ENCODE measurements at places on chromosomes 3 and 15.

- DNase-seq = no peak
These were observed 38.1 kb downstream of the HOMER2 start for GRCh38 chr15:82914396-82914795.

GRCh38 chr3:61081554-61081953 is 169.7 kb downstream of the FHIT start:
- DNase-seq = no peak

GRCh38 chr3:115626721-115627120 is 3.4 kb downstream of the GAP43 start:
- DNase-seq = no peak

GRCh38 chr15:39508536-39508935 is 72.3 kb upstream of the THBS1 start:
- DNase-seq = no peak

DNA sequence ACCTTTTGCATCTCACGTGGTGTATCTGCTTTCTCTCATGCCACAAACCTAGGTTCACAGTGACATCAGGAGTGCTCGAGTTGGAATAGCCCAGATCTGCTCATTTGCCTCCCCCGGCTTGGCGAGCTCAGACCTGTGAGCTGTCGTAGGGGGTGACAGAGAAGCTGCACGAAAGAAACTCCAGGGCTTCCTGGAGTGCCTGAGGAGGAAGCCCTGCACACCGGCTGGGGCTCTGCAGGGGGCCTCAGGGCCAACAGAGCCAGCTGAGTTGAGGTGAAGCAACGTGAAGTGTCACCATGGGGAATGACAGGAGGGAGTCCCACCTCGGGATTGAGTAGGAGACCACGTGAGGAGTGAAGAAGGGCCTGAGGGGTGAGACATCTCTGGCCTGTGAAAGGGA is 62.5 kb downstream of the RPN1 start:
- no peak for DNase-seq

DNA sequence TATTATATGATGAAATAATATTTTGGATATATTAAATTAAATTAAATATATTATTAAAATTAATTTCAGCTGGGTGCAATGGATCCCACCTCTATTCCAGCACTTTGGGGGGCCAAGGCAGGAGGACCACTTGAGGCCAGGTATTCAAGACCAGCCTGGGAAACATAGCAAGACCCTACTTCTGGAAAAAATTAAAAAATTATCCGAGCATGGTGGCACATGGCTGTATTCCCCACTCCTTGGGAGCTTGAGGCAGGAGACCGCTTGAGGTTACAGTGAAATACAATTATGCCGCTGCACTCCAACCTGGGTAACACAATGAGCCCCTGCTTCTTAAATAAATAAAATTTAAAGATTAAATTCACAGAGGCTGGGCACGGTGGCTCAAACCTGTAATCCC is 61.4 kb downstream of the SH3BP5 start:
- DNase-seq = no peak

- DNase-seq = peak; percentile 90
These were observed 22.1 kb upstream of the POLG start for GRCh38 chr15:89356634-89357298.

DNA sequence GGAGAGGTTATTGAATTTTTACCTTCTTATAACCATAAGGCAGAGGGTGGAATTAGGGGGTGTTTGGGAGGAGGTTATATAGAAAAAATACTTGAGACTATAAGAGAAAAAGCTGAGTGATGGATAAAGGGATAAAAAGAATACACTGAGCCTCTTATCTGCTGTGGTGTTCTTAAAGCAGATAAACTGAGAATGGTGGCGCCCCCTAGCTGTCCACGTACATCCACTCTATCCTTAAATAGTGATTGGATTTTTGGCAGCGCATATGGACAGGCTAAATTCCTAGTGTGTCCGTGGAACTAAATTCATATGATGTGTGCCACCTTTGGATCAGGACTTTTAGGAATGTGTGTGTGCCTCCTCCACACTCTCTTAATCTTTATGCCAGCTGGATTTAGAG is 121.1 kb downstream of the OXSM start:
- no peak for DNase-seq

DNA sequence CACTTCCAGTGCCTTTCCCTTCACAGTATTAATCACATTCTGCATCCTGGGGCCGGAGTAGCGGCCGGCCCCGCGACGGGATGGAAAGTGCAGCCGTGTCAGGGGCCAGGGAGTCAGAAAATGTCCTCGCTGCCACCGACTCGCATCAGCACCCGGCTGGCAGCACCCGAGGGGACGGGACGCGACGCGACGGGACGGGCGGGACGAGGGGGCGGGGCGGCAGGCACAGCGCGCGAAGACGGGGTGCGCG is 353 bp downstream of the ATG3 start:
- DNase-seq = no peak

DNA sequence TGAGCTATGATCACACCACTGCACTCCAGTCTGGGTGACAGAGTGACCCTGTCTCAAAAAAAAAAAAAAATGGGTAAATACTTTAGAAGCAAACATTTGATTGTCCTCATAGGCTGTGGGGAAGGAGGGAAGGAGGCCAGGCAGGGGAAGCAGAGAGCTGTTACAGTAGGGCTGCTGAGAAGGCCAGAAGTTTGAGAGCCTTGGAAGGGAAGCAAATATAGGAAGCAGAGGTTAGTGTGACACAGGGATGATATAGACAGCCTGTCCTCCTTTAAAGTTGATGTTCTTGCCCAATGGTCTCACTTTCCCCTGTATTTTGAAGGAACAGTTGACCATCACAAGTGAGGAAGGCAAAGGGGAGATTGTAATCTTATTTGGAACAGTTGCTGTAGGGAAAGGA is 5.3 kb upstream of the ALPK3 start:
- DNase-seq = no peak

- no peak for DNase-seq
These were observed 44.0 kb upstream of the MAGI1 start for GRCh38 chr3:66082679-66083078.

DNA sequence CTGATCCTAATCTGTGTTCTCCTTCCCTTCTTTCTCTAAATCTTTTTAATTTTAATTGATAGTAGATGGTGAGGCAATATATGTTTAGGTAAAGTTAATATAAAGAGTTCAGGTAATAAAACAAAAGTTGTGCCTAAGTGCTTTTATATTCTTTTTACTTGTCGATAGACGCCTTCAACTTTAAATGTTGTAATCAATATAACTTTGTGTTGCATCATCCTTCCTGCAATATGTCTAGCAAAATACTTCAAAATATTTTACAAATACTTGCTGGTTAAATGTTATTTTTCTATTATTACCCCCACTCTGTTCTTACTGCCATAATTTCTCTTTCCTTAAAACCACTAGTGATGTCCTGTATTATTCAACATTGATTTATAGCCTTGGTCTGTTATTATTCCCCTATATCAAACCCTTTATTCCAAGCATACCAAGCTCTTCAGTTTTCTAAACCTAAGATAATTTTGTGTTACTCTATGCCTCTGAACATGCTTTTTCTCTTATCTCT is 92.4 kb downstream of the NAALADL2 start:
- no peak for DNase-seq

DNA sequence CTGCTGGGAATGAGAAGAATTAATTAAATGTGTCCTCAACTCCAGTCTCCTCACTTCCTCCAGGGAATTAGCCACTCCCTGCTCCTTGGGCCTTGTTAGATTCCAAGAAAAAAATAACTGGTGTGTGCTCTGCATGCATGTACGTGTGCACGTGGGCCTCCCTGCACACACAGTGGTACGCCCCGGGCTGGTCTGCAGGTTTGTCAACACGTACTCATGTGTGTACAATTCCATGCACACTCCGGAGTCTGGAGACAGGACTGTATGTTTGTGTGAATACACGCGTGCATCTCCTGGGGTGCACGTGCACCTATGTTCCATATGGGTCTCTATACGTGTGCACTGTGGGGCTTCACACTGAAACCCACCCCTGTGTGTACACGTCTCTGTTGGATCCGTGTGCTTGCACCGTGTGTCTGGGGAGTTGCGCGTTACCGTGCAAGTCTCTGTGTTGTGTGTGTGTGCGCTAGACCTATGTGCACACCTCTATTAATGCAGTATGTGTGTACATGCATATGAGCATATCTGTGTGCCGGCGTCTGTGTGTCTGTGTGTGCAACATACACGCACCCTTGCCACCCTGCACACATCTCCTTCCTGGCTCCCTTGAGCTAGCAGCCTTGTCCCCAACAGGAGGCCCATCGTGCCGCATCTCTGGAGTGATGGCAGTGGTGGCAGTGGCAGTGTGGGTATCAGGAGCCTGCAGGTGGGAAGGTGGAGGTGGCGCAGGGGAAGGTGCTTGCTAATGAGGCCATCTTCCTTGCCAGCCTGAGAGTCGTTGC is 210.1 kb downstream of the TBC1D2B start:
- DNase-seq = peak; percentile 77

DNA sequence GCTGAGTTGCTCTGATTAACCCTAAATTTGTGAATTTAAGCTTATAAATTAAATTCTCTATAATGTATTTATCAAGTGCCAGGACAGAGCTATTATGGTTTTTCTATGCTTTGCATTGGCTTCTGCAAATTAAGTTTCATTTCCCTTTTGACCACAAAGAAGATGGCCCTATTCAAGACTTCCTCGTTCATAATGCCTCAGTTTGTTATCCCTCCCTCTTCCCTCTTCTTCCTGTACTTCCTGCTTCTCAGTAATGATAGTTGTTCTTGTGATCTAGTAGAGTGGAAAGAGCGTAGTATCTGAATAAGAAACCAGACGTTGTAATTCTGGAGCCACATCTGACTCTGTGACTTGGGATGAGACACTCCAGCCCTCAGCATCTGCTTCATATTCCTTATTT is 118.7 kb downstream of the CACNA1D start:
- no peak for DNase-seq

DNA sequence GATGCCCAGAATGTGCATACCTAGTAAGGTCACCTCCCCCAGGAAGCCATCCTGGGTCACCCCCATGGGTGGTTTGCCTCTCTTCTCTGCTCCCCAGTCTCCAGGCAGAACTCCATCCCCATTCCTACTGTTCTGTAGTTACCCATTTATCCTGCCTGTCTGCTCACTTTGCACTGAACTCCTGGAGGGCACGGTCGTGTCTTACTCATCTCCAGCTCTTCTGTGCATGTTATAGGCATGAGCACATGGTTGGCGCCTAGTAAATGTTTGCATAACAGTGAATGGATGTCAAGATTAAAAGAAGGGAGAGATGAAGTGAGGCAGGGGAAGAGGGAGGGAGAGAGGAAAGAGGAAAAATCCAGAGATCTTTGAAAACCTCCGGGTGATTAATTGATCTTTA is 208.4 kb upstream of the TRIM42 start:
- DNase-seq = no peak

DNA sequence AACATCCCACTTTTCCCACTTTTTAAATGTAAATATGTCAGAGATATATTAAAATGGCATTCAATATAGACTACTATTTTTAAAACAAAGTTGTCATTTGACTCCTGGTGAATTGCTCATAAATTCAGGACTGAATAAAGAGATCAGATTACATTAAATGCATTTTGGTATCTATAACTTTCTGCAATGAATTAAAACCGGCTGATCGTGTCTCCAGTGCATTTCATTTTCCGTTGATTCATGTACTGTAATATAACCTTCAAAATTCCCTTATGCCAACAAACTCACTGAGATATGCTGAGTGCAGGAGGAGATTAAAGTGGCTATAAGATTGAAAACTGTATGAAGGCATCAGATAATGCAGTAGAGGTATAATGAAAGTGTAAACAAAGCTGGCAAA is 361.1 kb upstream of the CDIN1 start:
- DNase-seq = no peak

DNA sequence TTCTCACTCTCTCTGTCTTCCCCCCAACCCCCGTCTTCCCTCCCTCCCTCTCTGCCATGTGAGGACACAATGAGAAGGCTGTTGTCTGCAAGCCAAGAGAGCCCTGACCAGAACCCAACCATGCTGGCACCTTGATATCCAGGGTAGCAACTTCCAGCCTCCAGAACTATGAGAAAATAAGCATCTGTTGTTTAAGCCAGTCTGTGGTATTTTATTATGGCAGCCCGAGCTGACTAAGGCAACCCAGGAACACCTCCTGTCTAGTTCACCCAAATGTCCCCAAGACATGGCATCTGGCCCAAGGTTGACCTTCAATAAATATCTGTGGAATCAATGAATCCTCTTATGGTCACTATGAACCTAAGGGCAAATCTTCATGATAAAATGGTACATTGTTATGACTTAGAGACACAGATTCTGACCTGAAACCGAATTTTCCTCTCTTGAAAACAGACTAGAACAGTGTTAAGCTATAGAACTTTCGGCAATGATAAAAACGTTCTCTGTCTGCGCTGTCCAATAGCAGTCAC is 26.5 kb downstream of the RFTN1 start:
- no peak for DNase-seq

GRCh38 chr3:26106228-26106627 is 316.3 kb downstream of the OXSM start:
- DNase-seq = no peak

- no peak for DNase-seq
These were observed 2.3 kb downstream of the PPCDC start for GRCh38 chr15:75025548-75026260.

DNA sequence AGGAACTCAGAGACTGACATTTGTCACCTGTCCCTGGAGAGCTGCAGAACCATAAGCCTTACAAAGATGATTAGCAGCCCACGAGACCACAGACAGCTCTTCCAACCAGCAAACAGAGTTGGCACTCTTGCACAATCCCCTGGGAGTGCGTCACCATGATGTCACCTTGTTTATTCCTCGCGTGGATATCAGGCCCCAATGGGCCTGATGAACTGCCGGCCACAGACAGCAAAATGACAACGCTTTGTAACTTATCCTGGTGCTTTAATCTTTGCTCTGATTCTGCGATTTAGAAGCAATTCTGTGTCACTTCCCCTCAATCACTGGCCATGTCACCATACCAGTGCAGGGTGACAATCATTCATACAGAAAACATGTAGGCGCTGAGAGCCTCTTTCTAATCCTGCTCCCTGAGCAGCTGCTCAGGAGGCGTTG is 89.2 kb downstream of the TAMM41 start:
- DNase-seq = no peak

- no peak for DNase-seq
These were observed 21.2 kb upstream of the GRIP2 start for GRCh38 chr3:14561051-14561960.
